ENCODE measurements at places on chromosomes 3 and 15. TPM values are rescaled to one million over a fixed set of nuclear protein-coding genes. Genes with fewer than 3 reads are reported as not detected.

DNA sequence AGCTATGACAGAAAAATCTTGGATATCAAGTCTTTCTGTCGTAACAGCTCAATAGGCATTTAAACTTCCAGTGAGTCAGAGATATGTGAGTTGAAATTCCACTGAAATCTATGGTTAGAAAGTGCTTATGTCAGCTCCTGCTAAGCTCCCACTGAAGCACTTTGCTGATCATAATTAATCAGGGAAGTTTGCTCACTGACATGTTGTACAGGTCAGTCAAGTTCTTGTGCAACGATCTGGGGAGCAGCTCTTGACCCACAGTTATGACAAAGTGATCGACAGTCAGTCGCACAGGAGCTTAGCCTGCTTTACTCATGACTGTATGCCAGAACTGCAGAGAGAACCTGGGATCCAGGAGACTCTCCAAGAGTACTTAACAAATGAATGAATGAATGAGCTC, 453.5 kb downstream of the SOX2 start:
- DNase-seq = no peak

- no peak for DNase-seq
These were observed 231.8 kb downstream of the UACA start for GRCh38 chr15:70531576-70531975.

- no peak for DNase-seq
These were observed 31.9 kb upstream of the BFSP2 start for GRCh38 chr3:133367956-133368355.

OR5K2 gene
- polyA plus RNA-seq = not detected

EPHA6 gene
- not detected for polyA plus RNA-seq

SYNPR gene
- not detected for polyA plus RNA-seq

IL20RB gene
- polyA plus RNA-seq = not detected

DNA sequence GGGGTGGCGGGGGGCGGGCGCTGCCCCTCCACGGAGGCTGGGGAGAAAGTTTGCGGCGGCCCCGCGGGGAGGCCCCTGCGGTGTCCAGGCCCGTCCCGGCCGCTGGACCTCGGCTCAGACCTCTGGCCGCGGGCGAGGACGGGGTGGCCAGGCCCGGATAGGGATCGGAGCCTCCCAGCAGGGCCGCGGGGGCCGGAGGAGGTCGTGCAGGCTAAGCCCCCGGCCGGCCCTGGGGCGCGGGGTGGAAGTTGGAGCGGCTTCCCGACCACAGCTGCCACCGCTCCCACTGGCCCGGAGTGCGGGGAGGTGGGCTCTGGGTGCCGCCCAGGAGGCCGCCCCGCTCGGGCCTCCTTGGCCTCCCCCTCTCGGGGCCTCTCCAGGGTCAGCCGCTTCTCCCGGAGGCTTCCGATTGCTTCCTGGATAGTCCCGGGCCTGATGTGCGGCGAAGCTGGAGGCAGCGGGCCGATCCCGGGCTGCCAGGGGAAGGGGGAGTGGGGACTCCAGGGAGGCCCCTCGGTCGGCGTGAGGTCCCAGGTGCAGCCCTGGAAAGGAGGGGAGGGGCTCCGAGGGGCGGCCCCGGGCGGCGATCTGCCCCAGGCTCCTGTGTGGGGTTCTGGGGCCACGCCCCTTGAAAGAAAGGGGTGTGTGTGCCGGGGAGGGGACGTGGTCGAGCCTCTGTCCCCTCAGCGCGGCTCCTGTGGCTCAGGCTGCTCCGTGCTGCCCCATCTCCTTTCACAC, 907 bp downstream of the PLXNA1 start:
- peak; percentile 41 for DNase-seq

COLQ gene
- polyA plus RNA-seq = not detected

TNIK gene
- polyA plus RNA-seq = 13.8 TPM

DNA sequence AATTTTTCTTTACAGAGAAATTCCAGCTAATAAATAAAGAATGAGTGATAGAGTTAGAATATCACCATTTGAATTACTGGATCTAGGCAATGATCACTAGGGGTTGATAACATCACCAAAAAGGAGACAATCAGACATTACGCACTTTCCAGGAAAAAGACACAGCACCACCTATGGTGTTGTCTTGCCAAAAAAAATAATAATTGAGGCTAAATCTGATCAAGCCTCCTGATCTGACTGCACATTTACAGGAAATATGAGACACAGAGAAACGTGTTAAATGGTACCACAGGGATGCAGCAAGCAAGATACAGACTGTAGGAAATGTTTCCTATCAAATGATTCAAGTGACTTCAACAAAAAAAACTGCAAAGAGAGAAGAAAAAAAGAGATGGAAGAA, 92.8 kb downstream of the EOMES start:
- DNase-seq = no peak

SPESP1 gene
- 0.94 TPM for polyA plus RNA-seq

DNA sequence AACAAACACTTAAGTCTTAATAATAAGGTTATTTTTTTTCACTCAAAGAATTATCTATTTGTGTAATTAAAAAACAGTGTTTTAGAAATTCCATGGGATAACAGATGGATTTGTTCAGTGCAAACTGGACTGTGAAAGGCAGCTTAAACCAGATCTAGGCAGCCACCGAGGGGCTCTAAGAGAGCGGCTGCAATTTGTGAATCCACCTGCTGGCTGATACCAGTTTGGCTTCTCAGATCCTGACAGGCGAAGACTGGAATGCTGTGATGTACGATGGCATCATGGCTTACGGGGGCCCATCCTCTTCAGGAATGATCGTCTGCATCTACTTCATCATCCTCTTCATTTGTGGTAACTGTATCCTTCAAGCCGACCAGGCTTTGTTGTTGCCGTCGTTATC, 119.6 kb downstream of the CHDH start:
- no peak for DNase-seq

DNA sequence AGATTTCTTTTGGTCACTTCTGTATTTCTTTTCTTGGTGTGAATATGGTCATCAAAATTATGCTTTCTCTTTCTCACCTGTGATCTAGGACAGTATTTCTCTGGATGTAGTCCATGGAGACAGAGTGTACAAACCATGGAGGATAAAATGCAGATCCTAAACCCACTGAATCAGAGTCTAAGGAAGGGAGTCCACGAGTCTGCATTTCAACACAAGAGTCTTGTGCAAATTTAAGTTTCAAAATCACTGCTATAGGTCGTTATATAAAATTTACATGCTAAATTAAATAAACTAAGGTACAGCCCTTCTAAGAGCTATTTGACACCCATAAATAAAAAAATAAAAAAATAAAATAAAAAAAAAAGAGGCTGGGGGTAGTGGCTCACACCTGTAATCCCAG, 17.3 kb upstream of the UBE2E2 start:
- no peak for DNase-seq

SPATA12 gene
- not detected for polyA plus RNA-seq

- no peak for DNase-seq
These were observed 397.6 kb downstream of the EDEM1 start for GRCh38 chr3:5585085-5585484.

GRCh38 chr3:69354948-69355347, 30.9 kb downstream of the FRMD4B start:
- no peak for DNase-seq

GRCh38 chr15:63597038-63597790, at the start of gene FBXL22:
Gene FBXL22, plus strand, starts transcription at chr15:63597387. Its CDS starts 6 bp downstream, at chr15:63597393.
- no peak for DNase-seq

- DNase-seq = no peak
These were observed 138.0 kb downstream of the STT3B start for GRCh38 chr3:31670722-31671121.

CPB1 gene
- not detected for polyA plus RNA-seq

TNNC1 gene
- polyA plus RNA-seq = 0.90 TPM

ITIH1 gene
- polyA plus RNA-seq = not detected

GRCh38 chr15:85708402-85708941, 86.3 kb downstream of the KLHL25 start:
- no peak for DNase-seq

DNA sequence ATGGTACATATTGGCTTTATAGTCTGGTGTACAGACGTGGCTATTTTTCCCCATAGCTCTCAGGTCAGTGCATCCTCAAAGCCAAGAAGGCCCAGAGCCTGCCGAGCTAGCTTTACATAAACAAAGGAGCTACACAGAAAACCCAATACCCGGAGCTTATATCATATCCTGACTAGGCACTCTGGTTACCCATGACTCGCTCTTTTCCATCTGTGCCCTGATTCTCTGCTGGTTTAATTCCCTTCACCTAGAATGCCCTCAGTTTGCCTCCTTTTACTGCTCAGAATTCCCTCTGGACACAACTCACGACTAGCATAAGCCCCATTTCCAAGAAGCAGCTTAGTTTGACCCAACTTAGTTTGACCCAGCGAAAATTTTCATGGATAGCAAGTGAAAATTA, 110.8 kb downstream of the TIGIT start:
- DNase-seq = no peak

DNA sequence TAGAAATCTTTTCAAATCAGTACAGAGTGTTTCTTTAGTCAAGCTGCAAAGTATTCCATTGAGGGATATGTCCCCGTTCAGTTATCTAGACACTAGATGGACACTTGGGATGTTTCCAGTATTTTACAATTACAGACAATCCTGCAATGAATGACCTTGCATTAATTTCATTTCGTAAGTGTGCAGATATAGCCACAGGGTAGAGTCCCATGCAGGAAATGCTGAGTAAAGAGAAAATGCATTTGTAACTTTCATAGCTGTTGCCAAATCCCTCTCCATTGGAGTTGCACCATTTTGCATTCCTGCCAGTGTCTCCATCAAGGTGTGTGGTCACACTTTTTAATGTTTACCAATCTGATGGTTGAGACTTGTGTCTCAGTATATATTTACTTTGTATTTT, 92.5 kb downstream of the LIPC start:
- no peak for DNase-seq

GRCh38 chr3:88038566-88038965, 20.2 kb downstream of the CGGBP1 start:
- no peak for DNase-seq

DNA sequence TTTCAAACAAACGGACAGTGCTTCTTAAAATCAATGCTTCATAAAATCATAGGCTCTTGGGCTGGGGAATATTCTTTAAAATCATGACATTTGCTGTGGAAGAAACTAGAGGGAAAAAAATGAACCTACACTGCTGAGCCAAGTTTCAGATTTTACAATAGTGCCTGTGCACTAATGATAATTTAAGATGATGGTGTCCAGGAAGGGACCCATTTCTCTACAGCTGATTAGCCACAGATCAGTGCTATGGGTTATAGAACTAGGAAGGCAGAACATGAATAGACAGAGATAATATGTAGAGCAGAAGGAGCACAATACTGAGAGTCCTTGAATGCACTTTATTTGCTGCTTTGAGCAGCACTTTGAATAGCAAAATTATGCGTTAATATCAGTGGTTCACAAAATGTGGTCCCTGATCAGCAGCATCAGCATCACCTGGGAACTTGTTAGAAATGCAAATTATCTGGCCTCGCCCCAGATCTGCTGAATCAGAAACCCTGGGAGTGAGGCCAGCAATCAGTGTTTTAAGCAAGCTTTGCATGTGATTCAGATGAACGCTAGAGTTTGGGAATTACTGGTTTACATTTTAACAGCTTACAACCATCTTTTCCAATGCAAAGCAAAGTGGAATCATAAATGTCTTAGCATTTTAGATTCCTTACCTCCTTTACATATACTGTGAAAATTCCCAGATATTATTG, 135.8 kb upstream of the ANKRD28 start:
- no peak for DNase-seq

- no peak for DNase-seq
These were observed 513.5 kb upstream of the PROK2 start for GRCh38 chr3:72298201-72299152.

DNA sequence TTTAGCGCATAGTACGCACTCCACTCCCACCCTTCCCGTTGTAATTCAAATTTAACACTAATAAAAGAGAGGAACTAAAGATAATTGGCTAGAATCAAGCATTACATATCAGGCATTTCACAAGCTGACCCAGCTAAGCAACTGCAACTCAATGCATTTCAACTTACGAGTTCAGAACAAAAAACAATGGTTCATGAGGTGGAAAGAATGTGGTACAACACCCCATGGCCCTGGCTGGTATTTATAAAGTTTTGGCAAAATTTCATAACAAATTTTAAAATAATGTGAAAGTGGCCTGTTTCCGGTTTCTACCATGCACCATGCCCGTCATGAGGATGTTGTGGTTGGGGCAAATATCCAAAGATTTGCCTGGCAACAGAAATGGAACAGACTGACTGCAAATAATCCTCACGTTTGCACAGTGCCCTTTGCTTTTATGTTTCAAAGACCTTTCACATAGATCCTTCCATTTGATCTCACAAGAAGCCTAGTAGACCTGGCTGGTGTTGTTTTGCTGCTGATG, 455.3 kb upstream of the NR2F2 start:
- DNase-seq = no peak

- DNase-seq = no peak
These were observed 528.2 kb downstream of the ZIC1 start for GRCh38 chr3:147937341-147937740.

RHOA gene
- 683 TPM for polyA plus RNA-seq
